Activated naive CD8-positive, alpha-beta T cell treated with anti-CD3 and anti-CD28 coated beads, Interleukin-2, amount 50 U/mL, for 16 hours (primary cell): ENCODE measurements at places on chromosomes 4 and X.

DNA sequence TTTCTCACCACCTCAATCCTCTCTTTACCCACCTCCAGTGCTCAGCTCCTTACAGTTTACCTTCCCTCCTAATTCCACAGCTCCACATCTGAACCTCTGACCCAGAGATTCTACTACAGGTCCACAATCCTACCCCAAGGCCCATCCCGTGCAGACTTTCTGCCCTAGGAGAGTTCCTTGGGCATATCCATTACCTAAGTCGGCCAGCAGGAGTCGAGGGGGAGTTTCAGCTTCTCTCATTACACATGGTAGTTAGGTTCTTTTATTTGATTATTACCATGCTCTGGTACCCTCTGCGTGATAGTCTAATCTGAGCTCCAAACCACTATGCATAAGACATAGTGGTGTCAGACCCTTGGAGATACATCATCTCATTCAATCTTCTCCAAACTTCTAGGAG lies 117.9 kb downstream of the SH3RF1 start:
- no peak for DNase-seq

GRCh38 chr4:75494563-75494962 lies 19.6 kb downstream of the RCHY1 start:
- no peak for DNase-seq

GRCh38 chrX:134315866-134316265 lies 78.9 kb downstream of the CCDC160 start:
- DNase-seq, result no peak

DNA sequence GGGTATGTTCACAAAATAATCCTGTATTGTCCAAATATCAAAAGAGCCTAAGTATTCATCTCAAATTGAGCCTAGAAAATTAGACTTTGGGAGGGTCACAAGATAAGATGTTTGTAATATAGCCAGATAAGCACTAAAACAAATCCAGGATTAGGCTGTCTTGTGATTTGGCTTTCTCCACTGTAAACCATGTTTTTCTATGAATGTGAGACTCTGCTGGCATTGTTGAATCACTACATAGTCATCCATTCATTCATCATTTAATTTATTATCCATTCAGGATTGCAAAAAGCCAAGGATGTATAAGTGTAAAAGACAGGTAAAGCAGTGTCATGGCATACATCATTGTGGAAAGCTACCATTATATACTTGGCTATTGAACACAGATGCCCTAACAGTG lies 148.0 kb downstream of the GRID2 start:
- no peak for DNase-seq

- DNase-seq, result no peak
Measured at GRCh38 chr4:24845902-24846301, 50.5 kb downstream of the SOD3 start.

DNA sequence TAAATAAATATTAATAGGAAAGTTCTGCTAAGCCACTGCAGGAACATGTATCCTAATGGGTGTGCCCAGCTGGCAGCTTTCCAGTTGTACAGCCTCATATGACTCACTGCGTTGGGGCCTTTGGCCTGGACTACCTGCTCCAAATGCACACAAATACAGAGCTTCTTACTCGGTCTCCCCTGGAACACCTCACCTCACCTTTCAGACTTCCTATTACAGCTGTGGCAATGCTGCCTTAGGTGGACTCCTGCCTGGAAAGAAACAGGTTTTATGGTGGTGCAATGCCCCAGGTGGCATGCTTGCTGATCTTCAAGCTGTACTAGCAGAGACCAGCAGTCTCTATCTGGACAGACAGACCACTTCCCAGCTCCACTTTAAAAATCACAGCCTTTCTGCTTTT lies 85.7 kb upstream of the EXOC1L start:
- DNase-seq, result no peak

DNA sequence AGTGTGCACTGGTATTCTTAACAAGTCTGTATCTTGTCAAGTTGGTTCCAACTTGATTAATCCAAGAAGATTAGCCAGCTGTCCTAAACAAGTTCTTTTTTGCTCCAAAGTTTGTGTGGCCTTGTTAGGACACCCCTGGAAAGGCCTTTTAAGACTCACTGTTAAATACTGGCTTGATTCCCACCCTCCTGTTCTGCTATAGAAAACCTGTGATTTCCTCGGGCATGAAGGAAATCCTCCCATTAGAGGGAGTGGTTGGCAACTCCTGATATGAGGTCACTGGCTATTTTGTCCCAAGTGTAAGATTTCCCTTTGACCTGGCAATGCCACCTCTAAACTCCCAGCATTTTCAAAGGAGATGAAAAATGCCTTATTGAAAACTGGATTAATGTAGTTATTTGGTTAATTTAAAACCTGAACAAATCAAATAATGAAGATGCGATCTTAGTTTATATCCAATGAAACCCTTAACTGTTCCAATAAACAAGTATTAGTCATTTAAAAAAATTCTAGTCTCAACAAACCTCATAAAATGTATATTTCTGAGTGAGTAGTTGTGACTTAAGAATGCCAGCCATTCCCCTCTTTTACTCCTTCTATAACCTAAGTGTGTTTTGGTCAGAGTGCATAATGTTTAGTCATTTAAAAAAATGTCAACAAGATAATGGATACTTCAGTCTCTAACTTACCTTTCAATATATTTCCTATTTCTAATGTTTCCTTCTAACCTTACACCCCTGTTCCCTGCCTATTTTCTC lies 94.4 kb downstream of the NPNT start:
- no peak for DNase-seq

DNA sequence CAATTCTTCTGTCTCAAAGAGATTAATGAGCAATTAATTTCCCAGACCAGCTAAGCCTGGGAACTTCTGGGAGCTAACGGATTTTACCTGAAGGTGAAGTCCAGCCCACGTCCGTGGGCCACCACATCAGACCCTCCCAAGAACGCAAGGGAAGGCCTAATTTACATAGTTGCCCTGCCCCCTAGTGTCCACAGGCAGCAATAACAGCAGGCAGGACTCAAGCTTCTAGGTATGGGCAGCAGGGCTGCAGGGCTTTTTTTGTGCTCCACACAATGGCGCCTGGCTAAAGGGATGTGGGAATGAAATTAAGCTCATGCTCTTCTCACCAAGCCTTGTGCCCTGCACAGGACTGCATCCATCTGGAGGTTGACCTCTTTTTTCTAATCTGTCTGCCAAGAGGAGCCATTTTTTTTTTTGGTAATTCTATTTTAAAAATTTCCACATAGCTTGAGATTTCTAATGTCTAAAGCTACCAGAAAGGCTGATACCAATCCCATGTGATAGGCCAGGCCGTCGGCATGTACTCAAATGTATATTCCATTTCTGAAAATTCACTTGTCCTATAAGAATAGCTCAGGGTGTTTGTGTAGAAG lies 111.9 kb upstream of the TMEM164 start:
- no peak for DNase-seq

GRCh38 chr4:55218041-55218440 lies 92.6 kb upstream of the KDR start:
- DNase-seq, result no peak

DNA sequence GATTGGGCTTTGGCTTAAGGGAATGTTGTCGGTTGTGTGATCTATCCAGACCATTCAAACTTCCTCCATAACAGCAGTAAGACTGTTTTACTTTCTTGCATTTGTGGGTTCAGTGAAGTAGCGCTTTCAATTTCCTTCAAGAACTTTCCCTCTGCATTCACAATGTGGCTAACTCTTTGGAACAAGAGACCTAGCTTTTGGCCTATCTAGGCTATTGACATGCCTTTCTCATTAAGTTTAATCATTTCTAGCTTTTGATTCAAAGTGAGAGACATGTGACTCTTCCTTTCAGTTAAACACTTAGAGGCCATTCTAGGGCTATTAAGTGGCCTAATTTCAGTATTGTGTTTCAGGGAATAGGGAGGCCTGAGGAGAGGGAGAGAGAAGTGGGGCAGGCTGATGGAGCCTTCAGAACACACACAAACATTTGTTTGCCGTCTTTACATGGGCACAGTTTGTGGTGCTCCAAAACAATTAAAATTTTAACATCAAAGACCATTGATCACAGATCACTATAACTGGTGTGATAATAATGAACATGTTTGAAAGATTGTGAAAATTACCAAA lies 34.1 kb downstream of the ADH5 start:
- DNase-seq, result no peak

DNA sequence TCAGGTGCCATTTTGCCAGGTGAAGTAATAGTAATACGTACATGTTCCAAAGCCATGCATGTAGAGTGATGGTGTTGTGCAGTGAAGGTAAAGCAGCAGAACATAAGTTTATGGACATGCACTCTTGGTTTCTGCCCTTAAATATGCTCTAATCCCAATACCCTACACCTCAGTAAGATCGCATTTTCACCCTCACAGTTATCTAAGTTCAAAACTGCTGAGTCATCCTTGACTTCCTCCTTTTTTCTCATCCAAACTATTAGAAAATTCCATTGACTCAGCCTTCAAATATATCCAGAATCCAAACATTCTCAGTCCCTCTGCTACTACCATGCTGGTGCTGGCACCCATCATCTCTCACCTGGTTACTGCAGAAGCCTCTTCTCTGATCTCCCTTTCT lies 652.9 kb upstream of the IGFBP7 start:
- DNase-seq, result no peak

DNA sequence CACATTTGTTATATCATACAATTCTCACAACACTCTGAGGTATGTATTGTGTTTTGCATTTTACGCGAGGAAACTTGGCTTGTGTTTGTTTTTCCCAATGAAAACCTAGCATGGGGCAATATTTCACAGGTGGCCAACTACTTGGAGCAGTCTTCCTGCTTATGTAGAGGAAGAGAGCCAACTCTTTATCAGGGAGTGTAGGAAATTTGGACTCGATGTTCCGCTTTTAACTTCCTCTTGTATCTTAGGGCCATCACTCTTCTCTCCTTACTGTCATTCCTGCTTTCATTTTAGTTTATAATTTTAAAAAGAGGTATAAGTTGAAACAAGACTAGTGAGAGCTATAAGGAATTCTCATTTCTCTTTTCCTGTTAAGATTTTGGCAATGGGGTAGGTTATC lies 107.7 kb upstream of the RPS6KA3 start:
- no peak for DNase-seq

GRCh38 chrX:46588263-46588662 lies 14.7 kb downstream of the CHST7 start:
- DNase-seq, result no peak

DNA sequence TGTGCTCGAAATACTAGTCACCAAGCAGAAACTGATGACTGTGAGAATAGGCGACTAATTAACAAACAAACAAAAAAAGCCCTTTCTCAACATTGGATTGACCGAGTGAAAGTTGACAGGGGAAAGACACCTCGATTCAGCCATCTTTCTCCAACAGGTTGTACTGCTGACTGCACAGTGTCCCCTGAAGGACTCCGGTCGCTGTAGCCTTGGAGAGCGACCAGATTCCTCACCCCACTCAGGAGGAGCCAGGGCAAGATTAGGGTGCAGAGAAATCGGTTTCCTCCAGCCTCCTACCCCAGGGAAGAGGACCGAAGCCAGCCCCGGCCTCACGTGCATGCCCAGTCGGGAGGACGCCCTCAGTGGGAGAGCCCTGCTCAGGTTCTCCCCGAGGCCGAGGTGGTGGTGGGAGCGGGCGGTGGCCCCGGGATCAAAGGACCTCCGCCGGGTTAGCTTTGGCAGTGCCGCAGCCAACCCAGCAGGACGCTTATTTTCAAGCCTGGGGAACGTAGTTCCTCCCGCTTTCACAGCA lies 1.1 kb upstream of the RAP1GDS1 start:
- no peak for DNase-seq

GRCh38 chr4:154014407-154015321 lies 225.8 kb upstream of the SFRP2 start:
- no peak for DNase-seq

GRCh38 chrX:139049465-139049864 lies 337.9 kb upstream of the FGF13 start:
- no peak for DNase-seq

DNA sequence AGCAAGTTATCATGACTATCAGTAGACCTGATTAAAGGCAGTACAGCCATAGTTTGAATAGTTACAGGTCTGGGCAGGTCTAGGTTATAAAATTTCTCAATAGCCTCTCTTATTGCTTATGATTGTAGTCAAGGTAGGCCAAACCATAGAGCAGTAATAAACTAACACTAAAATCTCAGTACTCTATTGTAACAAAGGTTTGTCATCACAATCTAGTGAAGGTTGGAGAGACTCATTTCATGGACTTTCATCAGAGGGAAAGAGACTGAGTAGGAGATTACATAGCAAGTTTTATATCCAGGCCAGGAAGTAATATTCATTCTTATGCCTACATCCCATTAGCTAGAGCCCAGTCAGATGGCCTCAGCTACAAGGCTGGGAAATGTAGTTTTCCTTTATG lies 141.0 kb downstream of the ASB9 start:
- DNase-seq, result no peak

DNA sequence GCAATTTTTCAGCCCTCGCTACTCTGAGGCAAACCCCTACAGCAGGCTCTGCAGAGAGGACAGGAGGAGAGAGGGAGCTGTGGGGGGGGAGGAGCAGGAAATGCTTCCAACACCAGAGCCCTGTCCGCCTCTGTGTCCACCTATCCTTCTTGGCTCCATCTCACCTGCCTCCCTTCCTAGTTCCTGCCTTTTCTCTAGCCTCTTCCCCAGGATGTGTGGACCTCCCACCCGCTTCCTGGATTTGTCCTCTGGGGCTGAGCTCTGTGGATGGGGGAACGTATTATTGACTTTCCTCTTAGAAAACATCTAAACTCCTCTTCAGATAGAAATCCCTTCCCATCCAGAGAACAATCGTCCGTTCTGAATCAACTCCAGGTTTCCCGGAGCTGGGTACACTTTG lies 14.4 kb downstream of the ASMT start:
- DNase-seq, result no peak

GRCh38 chr4:101140228-101140627 lies 207.1 kb downstream of the PPP3CA start:
- DNase-seq, result no peak

DNA sequence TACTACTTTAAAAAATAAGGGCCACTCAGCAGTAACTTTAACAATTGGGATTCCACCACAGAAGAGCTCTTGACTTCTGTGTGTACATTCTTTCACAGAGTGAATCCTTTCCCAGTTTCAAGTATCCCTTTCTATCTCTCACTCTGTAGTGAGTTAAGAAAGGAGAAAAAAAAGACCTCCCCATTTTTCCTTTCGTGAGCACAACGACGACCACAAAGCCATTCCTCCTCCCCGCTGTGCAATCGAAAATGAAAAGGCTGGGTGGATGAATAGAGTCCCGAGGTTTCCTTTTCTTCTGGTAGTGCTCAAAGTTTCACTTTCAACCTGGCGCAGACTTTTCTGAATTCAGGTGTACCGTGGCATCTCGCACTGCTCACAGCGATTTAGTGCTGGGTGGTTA lies 58.0 kb downstream of the TAB3 start:
- peak; percentile 7 for DNase-seq
